ENCODE measurements at places on chromosomes 11 and 22.

GRCh38 chr11:7869467-7869866 lies 61.6 kb downstream of the OR10A6 start:
- no peak for DNase-seq

GRCh38 chr11:124210421-124210820 lies 27.3 kb downstream of the OR10D3 start:
- no peak for DNase-seq

- no peak for DNase-seq
Measured at GRCh38 chr22:50674606-50675552, 2.3 kb downstream of the SHANK3 start.

GRCh38 chr11:119599864-119600541 lies 129.0 kb downstream of the NECTIN1 start:
- DNase-seq, result no peak

- DNase-seq, result no peak
Measured at GRCh38 chr22:25668437-25668836, 73.6 kb upstream of the MYO18B start.

GRCh38 chr22:22877523-22878210 lies 9.9 kb upstream of the IGLL5 start:
- DNase-seq, result peak; percentile 66
